ENCODE measurements at places on chromosomes 3 and 15.

- DNase-seq, result no peak
Measured at GRCh38 chr3:16697443-16698147, 92.4 kb upstream of the DAZL start.

GRCh38 chr3:196569003-196569516 lies 600 bp downstream of the FBXO45 start:
- peak; percentile 43 for DNase-seq

- no peak for DNase-seq
Measured at GRCh38 chr15:64274341-64274950, 81.5 kb downstream of the CSNK1G1 start.

DNA sequence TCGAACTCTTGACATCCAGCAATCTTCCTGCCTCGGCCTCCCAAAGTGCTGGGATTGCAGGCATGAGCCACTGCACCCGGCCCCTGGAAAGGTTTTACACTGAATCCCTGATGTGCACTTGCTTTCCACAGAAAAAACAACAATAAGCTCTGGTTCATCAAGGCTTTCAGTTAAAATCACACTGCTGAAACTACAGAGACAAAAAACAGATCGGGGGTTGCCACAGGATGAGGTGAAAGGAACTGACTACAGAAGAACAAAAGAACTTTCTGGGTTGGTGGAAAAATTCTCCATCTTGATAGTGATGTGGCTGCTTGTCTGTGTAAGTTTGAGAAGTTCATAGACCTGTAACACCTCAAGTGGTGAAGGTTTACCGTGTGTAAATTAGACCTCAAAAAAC lies 2.9 kb downstream of the RAB43 start:
- no peak for DNase-seq

GRCh38 chr15:59662260-59662659 lies 4.9 kb upstream of the GTF2A2 start:
- no peak for DNase-seq

- DNase-seq, result no peak
Measured at GRCh38 chr15:26260517-26261133, 397.5 kb upstream of the ATP10A start.

DNA sequence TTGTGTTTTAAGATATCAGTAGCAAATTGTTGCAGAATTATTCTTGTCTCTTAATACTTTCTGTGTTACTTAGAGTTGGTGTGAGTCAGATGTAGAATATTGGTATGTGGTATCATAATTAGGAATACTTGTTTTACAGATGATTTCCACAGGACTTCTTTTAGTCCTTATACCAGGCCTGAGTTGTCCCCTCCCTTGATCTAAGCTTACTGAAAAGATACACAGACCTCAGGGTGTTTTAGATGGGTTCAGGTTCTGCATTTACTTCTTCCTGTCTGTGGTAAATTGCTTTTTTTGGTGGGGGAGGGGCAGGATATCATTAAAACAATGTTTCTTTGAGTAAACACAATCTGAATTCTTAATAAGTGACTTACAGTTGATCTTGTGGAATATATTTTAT lies 14.2 kb downstream of the DZIP3 start:
- no peak for DNase-seq

DNA sequence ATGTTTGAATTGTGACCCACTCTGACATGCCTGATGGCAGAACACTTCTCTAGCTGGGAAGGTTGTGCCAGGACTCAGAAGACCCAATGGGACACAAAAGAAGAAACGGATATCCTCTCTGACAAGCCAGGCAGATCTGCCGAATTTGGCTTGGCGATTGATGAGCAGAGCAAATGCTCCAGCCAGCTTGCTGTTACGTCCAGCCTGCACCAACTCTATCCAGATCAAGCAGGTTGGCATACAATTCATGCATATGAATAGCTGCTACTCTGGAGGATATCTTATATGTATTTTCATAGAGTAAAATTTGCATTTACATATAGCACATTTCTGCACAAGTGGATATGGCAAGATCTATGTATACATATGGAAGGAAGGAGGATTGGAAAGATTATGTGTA lies 102.8 kb downstream of the PEX5L start:
- no peak for DNase-seq

GRCh38 chr3:171871392-171872274 lies 28.5 kb downstream of the TMEM212 start:
- DNase-seq, result no peak

Data from anterior cingulate cortex (tissue), 58 donors.